ENCODE measurements at places on chromosomes 2 and 18. TPM values are rescaled to one million over a fixed set of nuclear protein-coding genes. Genes with fewer than 3 reads are reported as not detected.

GRCh38 chr2:193690572-193690971 lies 1495.8 kb upstream of the TMEFF2 start:
- no peak for DNase-seq

GRCh38 chr2:46053564-46053963 lies 243.6 kb upstream of the EPAS1 start:
- no peak for DNase-seq

GRCh38 chr18:10111191-10111590 lies 197.4 kb downstream of the VAPA start:
- DNase-seq: no peak

- DNase-seq: no peak
Observed at GRCh38 chr2:108629417-108629816, 89.9 kb upstream of the RANBP2 start.

IL36RN gene
- total RNA-seq: not detected

DNA sequence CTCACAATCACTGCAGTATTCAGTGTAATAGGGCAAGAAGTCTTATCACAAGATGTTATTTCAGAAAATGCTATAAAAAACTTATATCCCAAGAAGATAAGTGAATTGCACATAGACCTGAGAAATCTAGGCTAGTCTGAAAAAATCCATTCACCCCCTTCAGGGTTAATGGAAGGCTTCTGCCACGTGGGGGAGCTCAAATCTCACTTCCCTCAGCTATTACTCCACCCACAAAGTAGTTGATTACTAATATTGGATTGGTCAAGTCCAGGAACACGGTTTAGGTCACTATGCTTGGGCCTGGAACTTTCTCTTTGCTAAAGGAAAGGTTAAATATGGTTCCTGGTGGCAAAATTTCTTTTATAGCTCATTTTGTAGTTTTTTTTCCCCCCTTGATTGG lies 51.2 kb upstream of the ADAM23 start:
- DNase-seq: peak; percentile 60

GRCh38 chr2:929011-929735 lies 21.5 kb upstream of the SNTG2 start:
- no peak for DNase-seq

GRCh38 chr2:84556190-84556589 lies 39.9 kb downstream of the DNAH6 start:
- DNase-seq: no peak

SLC19A3 gene
- 6.5 TPM for total RNA-seq

RAD51AP2 gene
- 0.30 TPM for total RNA-seq

DNA sequence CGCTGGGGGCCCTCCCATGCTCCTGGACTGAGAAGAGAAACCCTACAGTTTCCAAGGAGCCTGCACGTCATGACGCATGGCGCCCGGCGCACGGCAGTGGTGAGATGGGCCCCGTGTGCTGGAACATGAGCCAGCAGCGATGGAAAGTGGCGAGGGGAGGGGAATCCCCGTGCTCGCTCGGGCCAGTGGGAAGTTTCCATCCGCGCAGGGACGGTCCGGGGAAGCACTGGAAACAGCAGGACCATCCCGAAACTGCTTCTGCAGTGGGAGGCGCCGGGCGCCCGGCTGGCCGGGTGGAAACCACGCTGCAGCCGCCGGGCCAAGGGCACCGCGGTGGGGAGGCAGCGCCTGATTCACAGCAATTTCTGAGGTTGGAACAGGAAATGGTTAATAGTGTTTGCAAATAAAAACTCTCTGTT lies 4.9 kb upstream of the PDCD1 start:
- DNase-seq: no peak

DNA sequence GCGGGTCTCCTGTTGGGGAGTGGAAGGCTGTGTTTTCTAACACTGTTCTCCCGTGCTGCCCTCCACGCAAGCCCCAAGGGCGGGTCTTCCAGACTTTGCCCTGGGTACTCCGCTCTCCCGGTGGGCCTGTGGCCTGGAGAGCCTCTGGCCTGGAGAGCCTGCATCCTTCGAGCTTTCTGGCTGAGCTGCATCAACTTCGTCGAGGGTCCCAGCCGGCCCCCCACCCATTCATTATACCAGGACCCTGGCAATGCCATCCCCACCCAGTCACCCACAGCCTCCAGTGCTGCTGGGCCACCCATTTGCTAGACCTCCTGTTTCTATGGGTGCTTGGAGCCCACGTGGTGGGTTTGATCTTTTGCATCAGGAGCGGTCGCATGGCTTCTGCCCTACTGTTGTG lies 102.2 kb downstream of the PTGR3 start:
- DNase-seq: no peak

DNA sequence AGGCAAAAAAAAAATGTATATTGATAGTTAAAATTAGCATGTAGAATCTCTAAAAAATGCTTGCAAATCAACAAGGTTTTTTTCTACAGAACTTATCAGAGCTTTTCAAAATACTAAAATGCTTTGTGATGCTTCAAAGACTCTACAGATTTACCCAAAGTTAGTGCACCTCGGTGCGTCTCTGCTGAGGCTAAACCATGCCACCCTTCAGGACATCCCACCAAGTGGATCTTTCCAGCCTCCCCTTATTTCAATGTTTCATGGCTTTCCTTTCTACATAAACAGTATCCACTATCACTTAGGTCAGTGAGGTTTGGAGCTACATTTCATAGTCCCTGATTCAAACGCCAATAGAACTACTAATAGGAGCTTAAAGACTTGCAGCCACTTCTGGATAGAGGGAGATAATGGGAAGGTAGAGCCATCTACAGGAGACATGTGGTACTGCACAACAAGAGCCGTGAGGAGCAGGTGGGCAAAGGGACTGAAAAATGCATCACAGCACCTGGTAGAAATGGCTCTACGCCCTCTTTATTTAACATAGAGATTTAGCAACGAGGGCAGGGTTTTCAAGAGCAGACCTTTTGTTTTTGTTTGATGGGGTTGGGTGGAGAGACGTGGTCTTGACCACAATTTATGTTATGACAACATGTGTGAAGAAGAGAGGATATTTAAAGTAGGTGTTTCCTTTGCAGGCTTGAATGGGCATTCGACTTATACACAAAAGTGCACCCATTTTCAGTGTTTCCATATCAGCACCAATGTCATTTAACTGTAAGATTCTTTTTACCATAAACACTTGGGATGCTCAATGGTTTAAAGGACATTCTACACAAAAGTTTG lies 56.1 kb upstream of the SLC35G4 start:
- DNase-seq: peak; percentile 57

- no peak for DNase-seq
Observed at GRCh38 chr2:9095226-9095625, 91.7 kb upstream of the MBOAT2 start.

RNU2-63P gene
- 5.2 TPM for total RNA-seq

GRCh38 chr18:42948831-42949230 lies 166.7 kb downstream of the RIT2 start:
- no peak for DNase-seq

DOK6 gene
- total RNA-seq: 4.1 TPM

TSPYL6 gene
- total RNA-seq: not detected

ATAD2B gene
- total RNA-seq: 18.3 TPM

MYO7B gene
- total RNA-seq: 0.02 TPM

DNA sequence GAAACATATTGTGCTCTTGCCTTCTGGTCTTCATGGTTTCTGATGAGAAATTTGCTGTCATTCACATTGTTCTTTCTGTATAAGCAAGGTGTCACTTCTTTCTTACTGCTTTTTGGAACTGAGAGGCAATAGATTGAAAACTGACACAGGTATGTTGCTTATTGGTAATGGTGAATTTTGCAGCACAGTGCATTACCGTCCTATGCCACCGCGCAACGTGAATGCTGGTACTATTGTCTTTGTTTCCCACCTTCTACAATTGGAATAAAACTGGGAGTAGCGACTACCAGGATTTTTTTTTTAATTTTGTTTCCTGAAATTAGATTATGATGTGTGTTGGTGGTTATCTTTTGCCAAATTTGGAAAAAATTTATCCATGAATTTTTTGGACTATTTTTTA lies 11.4 kb downstream of the XIRP2 start:
- DNase-seq: no peak

C2orf78 gene
- 0.37 TPM for total RNA-seq

- DNase-seq: no peak
Observed at GRCh38 chr18:60656553-60656952, 284.0 kb upstream of the MC4R start.

DNA sequence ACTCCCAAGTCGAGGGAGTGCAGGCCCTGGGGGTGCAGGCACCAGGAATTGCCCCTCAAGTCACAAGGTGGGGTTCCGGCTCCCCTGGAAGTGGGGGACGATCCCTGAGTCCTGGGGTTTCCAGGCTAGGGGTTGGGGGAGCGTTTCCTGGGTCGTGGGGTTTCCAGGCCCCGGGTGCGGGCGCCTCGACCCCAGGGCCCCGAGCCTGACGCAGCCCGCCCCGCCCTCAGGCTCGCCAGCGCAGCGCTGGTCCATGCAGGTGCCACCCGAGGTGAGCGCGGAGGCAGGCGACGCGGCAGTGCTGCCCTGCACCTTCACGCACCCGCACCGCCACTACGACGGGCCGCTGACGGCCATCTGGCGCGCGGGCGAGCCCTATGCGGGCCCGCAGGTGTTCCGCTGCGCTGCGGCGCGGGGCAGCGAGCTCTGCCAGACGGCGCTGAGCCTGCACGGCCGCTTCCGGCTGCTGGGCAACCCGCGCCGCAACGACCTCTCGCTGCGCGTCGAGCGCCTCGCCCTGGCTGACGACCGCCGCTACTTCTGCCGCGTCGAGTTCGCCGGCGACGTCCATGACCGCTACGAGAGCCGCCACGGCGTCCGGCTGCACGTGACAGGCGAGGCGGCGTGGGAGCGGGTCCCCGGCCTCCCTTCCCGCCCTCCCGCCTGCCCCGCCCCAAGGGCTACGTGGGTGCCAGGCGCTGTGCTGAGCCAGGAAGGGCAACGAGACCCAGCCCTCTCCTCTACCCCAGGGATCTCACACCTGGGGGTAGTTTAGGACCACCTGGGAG lies 12.0 kb downstream of the SIGLEC15 start:
- peak; percentile 80 for DNase-seq

PEX13 gene
- total RNA-seq: 20.3 TPM

DNA sequence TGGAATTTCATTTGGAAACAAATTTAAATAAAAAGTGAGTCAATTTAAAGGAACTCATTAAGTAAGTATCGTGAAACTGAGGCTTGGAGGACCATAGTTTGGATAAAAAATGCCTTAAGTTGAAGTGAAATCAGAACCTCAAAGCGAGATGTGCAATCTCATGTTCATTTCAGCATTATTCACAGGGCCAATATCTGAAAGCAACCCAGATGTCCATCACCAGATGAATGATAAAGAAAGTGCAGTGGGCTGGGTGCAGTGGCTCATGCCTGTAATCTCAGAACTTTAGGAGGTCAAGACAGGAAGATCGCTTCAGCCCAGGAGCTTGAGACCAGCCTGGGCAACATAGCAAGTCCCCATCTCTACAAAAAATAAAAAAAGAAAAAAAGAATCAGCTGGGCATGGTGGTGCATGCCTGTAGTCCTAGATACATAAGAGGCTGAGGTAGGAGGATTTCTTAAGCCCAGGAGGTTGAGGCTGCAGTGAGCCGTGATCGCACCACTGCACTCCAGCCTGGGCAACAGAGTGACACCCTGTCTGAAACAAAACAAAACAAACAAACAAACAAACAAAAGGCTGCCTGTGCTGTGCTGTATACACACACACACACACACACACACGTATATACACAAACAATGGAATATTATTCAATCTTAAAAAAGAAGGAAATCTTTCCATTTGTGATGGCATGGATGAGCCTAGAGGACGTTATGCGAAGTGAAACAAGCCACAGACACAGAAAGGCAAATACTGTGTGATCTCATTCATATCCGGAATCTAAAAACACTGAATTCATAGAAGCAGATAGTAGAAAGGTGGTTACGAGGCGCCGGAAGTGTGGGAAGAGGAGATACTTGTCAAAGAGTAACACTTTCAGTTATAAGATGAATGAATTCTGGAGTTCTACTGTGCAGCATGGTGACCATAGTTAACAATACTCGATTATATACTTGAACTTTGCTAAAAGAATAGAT lies 14.5 kb downstream of the SH3RF3 start:
- DNase-seq: no peak

DNA sequence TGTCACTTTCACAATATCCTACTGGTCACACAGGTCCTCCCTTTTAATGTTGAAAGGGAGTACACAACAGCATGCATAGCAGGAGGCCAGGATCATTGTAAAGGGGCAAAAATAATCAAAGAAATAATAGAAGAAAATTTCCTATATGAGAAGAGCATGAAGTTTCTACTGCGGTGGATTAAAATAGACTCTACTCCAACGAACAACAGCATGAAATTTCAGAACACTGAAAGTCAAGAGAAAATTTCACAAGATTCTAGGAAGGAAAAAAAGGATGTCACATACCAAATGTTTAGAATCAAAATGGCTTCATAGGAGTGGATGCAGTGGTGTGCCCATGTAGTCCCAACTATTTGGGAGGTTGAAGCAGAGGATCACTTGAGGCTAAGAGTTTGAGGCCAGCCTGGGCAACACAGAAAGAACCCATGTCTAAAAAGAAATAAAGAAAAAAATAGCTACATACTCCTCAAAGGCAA lies 72.0 kb upstream of the EPAS1 start:
- no peak for DNase-seq

KDM3A gene
- 45.4 TPM for total RNA-seq

DNA sequence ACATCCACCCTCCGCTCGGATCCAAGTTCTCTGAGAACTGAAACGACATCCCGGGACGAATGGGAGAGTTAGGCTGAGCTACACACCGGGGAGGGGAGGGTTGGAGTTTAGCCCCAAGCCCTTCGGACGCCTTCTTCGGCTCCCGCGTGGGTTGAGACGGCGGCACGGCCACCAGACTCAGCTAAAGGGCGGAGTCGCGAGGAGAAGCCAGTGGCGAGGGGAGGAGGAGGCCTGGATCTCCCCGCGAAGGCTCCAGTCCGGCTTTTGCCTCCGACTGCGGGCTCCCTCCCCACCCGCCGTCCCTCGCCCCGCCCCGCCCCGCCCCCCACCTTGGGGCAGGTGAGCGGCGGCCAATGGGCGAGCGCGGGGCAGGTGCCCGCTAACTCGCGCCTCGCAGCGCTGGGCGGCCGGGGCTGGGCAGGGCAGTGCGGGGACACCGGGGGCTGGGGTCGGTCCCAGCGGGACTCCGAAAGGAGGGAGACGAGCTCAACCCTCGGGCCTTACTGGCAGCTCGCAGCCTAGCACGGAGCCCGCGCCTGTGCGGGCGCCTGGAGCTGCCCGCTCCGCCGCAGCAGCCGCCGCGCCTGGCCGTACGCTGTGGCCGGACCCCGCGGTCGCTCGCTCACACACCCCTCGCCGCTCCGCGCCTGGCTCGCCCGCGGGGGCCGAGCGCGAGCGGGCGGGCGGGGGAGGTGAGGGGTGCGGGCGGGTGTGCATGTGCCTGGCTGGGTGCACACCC lies at the start of gene EMX1:
Gene EMX1, plus strand, starts transcription at position 382 of the 739 bp plus-strand sequence. Its CDS starts 334 bp downstream, at position 716.
- DNase-seq: peak; percentile 83

- peak; percentile 19 for DNase-seq
Observed at GRCh38 chr2:152189622-152190495, 14.3 kb upstream of the STAM2 start.

DNA sequence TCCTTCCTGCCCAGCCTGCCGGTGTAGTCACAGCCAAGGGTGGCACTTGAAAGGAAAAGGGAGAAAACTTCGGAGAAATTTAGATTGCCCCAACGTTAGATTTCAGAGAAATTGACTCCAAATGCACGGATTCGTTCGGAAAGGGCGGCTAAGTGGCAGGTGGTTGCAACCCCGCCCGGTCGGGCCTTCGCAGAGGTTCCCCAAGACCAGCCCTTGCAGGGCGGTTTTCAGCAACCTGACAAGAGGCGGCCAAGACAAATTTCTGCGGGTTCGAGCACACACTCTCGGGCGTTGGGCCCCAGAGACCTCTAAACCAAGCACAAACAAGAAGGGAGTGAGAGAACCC lies 4.8 kb downstream of the ONECUT2 start:
- DNase-seq: no peak

GRCh38 chr2:43458014-43458628 lies 137.7 kb downstream of the THADA start:
- no peak for DNase-seq

CNDP1 gene
- 0.11 TPM for total RNA-seq

GRCh38 chr18:64180171-64180570 lies 31.3 kb upstream of the LINC00305 start:
- DNase-seq: no peak

Data from WTC11 (cell line).